Left kidney (tissue), 8 donors: ENCODE measurements at places on chromosomes 13 and 19.

- DNase-seq, result no peak
Observed at GRCh38 chr19:50906217-50906616, 5.0 kb downstream of the KLK4 start.

DNA sequence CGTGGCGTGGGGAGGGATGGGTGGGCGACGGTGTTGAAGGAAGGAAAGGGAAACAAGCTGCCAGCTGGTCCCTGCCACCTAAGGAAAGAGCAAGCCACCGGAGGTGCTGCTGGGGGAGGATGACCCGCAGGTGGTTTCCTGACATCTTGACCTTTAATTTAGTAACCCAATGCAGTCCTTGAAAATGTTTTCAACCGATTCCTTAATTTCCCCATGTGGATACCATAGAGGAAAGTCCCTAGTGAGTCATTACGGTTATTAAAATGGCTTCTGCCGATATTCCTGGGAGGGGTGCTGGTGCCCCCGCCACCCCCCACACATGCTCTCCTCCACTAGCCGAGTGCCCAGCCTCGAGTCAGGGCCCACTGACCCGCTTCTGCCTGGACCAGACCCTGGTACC is 6.3 kb upstream of the ANKRD10 start:
- no peak for DNase-seq

GRCh38 chr19:38792250-38793111 is 3.5 kb downstream of the LGALS7B start:
- no peak for DNase-seq

- no peak for DNase-seq
Observed at GRCh38 chr19:28334419-28334818, 878.5 kb downstream of the UQCRFS1 start.

DNA sequence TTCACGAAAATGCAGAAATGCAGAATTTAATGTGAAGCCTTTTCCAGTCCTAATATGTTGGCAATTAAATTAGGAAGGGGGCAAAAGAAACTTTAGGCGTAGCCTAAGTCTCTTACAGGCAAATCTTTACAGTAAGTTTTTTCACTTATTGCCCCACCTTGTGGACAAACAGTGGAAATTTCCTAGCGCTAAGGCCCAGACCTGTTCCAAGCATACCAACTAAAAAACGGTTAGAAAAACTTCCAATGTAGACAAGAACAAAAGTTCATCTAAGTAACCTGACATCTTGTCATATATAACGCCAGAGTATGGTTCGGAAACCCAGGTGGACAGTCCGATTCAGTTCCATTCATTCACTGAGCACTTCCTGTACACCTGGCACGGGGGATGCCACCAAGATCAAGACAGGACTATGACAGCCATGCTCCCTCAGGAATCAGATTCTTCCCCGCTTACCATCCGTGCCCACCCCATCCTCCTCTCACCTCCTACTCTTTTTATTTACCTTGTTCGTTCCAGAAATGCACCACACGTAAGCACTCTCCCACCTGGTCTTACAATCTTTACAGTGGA is 4.9 kb downstream of the ZAR1L start:
- peak; percentile 66 for DNase-seq

GRCh38 chr13:96817336-96817941 is 176.8 kb downstream of the OXGR1 start:
- DNase-seq, result no peak

- DNase-seq, result no peak
Observed at GRCh38 chr13:27192973-27193372, 21.4 kb upstream of the USP12 start.

DNA sequence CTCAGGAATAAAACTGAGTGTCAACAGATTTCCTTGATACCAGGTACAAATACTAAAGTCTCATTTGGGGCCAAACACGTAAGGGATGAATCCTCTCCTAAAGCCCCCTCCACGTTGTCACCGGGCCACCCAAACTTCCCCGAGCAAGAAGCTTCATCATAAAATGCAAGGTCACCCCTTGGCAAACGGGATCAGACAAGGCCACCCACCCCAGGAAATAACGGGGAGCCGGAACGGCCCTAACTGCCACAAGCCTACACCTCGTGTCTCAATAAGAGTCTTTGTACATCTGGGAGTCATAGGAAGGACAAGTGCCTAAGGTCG is 717 bp downstream of the EEF2 start:
- DNase-seq, result no peak

GRCh38 chr19:38395381-38396114 is 7.1 kb downstream of the SPRED3 start:
- DNase-seq, result no peak

DNA sequence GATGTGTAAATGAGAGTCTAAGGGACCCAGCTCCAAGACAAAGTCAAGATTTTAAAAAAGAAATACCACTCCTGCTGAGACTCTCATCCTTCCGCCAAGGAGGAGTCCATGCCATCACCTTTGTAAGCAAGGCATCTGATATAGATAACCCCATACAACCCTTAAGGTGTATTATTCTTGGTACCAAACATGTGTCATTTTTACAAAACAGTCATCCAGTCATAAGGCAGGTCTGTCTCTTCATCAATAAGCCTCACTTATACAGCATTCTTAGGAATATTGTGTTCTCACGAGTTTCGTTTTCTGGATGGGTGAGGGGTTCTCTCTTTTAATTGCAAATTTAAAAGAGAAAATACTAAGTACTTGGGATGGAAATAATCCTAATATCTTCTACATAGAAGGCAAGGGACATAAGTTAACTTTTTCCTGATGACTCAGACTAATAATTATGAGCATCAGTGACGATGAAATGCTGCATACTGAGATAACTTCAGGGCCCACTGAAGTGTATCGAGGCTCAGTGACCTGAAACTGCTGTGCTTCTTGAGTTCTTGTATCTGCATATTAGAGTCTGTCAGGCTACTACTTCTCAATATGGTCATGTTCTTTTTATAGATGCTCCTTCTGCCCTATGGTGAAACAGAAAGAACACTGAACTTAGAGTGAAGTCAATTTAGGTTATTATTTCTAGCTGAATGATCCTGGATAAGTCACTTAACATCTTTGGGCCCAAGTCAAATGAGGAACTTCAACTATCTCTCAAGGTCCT is 166.6 kb downstream of the KLF12 start:
- no peak for DNase-seq

GRCh38 chr13:110377826-110378201 is 70.7 kb downstream of the COL4A2 start:
- DNase-seq, result no peak

- no peak for DNase-seq
Observed at GRCh38 chr19:39692166-39692565, 12.1 kb upstream of the LGALS14 start.

GRCh38 chr19:21496876-21497275 is 8.5 kb upstream of the ZNF429 start:
- no peak for DNase-seq

DNA sequence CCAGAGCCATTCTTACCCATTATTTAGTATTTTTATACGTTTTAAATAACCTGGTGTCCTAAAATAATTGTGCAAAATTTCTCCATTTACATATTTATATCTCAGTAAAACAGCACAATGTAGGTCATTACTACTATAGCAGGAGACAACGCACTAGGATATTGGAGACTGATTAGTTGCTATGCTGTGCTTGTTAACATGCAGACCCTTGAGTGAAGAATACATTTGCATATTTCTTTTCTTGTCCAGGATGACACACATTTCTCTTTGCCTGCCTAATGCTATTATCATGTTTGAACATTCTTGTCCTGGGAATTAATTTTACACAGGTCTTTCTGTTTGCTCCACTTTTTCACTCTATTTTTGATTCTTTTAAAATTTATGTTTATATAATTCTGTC is 823.8 kb upstream of the ATXN8OS start:
- DNase-seq, result no peak

- DNase-seq, result no peak
Observed at GRCh38 chr19:53912653-53913052, 3.6 kb downstream of the CACNG7 start.

- DNase-seq, result no peak
Observed at GRCh38 chr13:106156468-106156867, 379.0 kb downstream of the EFNB2 start.

- no peak for DNase-seq
Observed at GRCh38 chr13:100115693-100116254, 26.9 kb downstream of the PCCA start.

GRCh38 chr13:79468402-79468801 is 12.6 kb upstream of the NDFIP2 start:
- no peak for DNase-seq

DNA sequence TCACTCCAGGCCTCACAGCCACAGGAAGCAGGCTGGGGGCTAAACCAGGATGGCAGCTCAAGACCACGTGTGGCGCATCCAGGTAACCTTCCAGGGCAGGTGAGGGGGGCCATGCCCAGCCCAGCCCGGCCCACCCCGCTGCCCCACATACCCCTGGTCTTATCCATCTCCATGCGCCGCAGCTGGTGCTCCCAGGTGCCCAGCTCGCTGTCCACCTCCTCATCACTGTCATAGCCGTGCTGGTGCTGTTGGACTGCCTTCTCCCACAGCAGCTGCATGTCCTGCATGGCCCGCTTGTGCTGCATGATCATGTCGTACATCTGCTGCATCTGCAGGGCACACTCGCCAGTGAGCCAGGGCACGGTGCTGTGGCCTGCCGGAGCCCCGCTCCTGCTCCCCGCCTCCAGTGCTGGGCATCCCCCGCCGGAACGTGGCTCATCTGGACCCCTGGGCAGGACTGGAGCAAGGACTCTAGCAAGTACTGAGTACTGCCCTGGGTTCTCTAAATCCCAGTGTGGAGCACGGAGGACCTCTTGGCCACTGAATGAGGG is 6.0 kb upstream of the TM6SF2 start:
- no peak for DNase-seq

DNA sequence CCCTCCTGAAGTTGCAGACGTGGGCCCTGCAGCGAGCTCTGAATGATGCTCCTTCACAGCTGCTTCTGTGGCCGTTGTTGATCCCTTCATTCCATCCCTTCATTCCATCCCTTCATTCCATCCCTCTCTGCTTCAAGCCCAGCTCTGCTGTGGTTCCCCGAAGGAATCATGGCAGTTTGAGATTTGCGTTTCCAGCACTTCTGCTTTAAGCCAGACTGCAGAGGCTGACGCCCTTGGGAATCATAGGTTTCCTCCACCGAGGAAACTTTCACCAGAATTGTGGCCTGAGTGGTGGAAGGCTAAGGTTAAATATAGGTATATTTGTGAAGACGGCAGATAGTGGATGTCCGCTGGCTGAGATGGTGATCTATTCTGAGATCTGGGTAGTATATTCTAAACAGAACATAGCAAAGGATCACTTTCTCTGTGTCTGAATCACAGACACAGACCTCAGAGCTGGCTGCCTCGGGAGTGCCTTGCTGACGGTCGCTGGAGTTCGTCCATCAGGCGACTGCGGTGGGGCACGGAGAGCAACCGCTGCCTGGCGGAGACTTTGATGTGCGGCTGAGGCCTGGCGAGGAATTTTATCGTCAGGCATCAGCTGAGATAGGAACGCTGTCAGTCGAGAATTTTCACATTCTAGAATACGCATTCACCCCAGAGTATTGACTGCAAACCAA is 42.8 kb upstream of the DCUN1D2 start:
- no peak for DNase-seq

DNA sequence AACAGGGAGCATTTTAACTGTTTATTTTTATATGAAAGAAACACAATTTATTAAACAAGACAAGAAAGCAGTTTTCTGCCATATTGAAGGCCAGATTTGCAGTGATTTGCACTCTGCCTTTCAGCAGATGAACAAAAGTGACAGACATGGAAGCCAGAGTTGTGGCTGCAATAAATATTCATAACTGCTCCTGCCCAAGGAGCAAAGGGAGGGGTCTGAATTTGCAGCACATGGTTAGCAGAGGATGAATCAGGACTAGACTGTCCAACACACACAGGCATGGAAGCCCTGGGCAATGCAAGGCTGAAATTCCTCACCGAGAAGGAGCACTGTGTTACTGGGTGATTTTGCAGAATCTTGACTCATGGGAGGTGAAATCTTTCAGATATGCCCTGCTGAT is 418.2 kb downstream of the DCT start:
- no peak for DNase-seq

DNA sequence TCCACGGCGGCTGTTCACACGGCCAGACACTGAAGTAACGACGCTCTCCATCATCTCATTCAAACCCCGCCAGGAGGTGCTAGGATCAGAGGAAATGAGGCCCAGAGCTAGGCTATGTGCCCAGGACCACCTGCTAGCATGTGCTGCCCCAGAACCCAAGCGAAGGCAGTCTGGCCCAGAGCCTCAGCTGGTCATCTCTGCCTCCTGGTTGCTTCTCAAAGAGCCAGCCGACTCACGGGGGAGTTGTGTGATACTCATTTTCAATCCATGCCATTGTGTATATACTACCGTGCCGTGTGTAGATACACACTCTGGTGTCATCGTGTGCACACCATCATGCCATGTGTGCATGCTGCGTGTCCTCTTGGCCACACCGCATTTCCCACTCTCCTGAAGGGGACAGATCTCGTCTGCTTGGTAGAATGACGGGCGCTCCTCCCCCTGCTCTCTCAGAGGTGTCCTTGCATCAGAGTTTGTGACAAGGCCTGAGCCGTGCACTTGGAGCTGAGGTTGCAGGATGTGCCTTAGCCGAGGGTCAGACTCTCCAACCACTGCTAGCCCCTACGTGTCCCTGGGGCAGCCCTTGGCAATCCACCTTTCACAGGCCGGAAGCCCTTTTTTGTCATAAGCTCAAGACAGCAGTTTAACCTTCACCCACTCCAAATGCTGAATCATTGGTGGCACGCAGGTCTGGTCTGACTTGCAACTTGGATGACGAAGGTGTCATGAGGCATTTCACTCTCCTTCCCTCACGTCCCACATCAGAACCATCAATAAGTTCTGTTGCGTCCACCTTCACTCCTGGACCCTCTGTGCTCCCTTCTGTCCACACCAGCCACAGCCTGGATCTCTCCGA is 130.4 kb downstream of the CRYL1 start:
- DNase-seq, result no peak

DNA sequence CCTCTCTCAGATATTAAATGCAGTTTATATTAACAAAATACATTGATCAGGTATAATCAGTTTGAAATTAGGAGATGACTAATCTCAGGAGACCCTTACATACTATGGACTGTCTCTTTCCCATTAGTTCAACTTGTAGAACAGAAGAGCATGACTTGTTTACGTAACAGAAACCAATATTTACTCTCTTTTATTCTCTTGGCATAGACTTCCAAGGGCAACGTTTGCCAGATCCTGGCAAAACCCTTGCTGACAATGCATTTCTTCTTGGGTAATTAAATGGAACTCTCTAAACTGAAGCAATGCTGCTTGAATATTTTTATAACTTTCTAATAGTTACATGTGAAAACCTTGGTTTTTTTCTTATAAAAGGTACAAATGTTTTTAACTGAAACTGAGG is 68.3 kb upstream of the MYO16 start:
- DNase-seq, result no peak

GRCh38 chr13:48750588-48751383 is 97.1 kb downstream of the CYSLTR2 start:
- DNase-seq, result no peak
